Gastrocnemius medialis (tissue), 4 donors: ENCODE measurements at places on chromosomes 16 and 17. TPM values are rescaled to one million over a fixed set of nuclear protein-coding genes. Genes with fewer than 3 reads are reported as not detected.

Gene CHD9NB
- total RNA-seq, result not detected

Gene ITGAD
- total RNA-seq, result not detected

GRCh38 chr17:18033442-18034099 is 5.4 kb downstream of the ATPAF2 start:
- H3K4me3 ChIP-seq, result no peak overlapping the region
- H3K27ac ChIP-seq, result peak overlapping the region; percentile 45
- peak; percentile 42 for DNase-seq
- no peaks in the 10 kb centered on the region for H3K36me3 ChIP-seq
- peaks cover 33% of the 10 kb centered on the region for H3K4me1 ChIP-seq

Gene COIL
- 9.3 TPM for total RNA-seq

DNA sequence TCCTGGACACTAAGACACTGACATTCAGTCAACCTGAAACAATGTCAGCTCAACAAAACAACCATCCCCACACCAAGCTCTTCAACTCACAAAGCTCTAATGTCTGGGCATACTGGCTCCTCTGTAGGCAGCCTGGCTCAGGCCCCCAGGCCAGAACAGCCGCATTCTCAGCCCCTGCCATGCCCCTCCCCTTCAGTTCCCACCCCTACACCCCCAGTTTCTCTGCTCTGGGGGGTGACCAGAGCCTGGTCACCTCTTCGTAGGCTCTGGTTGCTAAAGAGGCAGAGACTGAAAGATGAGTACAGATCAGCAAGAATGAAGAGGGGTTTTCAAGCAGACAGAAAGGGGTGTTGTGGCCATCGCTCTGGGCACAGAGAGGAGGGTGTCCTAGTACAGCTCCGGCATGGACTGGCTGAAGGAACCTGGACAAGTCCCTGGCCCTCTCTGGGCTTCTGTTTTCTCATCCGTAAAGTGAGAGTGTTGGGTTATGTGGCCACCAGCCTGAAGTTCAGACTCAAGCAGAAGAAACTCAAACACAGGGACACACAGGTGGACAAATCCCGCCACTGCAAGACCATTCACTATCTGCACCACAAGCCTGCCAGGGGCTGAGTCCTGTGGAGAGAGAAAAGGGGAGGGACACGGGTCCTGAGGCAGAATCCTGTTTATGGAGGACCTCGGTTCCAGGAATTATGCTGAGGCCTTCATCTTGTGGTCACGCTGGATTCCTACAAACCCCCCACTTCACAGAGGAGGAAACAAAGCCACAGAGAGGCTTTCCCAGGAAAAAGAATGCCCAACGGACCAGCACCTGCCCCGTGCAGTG is 987 bp upstream of the SLC4A1 start:
- H3K4me1 ChIP-seq, result no peaks in the 10 kb centered on the region
- no peak overlapping the region for H3K4me3 ChIP-seq
- no peaks in the 10 kb centered on the region for H3K36me3 ChIP-seq
- DNase-seq, result no peak
- no peaks in the 10 kb centered on the region for H3K27me3 ChIP-seq

DNA sequence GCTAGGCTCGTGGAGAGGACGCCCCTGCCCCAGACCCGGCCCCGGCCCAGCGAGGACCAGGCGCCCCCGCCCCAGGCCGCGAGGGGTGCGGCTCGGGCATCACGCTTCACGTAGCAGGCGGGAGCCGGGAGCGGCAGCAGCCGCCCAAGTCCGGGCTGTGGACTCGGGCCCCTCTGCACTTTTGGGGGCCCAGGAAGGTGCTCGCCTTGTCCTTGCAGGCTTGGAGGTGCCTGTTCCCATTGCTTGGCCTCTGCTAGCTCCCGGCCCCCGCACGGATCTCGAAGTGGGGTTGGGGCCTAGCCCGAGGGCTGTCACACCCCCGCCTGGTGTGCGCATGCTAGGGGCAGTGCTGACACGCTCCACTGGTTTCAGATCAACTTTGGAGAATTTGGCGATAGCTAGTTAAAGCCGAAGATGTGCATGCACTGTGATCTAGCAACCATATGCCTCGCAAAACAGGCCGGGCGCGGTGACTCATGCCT is 55.7 kb downstream of the WSB1 start:
- no peaks in the 10 kb centered on the region for H3K27me3 ChIP-seq
- H3K4me1 ChIP-seq, result peaks cover 20% of the 10 kb centered on the region
- peak overlapping the region; percentile 68 for H3K27ac ChIP-seq
- H3K36me3 ChIP-seq, result no peaks in the 10 kb centered on the region
- H3K4me3 ChIP-seq, result no peak overlapping the region

- H3K4me1 ChIP-seq, result peaks cover 18% of the 10 kb centered on the region
- H3K4me3 ChIP-seq, result peak overlapping the region; percentile 86
- no peaks in the 10 kb centered on the region for H3K36me3 ChIP-seq
- H3K27ac ChIP-seq, result peak overlapping the region; percentile 34
- DNase-seq, result no peak
- no peaks in the 10 kb centered on the region for H3K27me3 ChIP-seq
These were observed 382.2 kb downstream of the ZFHX3 start for GRCh38 chr16:72665701-72666100.

- H3K4me3 ChIP-seq, result no peak overlapping the region
- no peak overlapping the region for H3K27ac ChIP-seq
These were observed 1.8 kb upstream of the JMJD8 start for GRCh38 chr16:685967-686366.

GRCh38 chr16:54125751-54126655 is 160.6 kb downstream of the IRX3 start:
- H3K4me1 ChIP-seq, result no peaks in the 10 kb centered on the region
- no peaks in the 10 kb centered on the region for H3K27me3 ChIP-seq
- H3K36me3 ChIP-seq, result no peaks in the 10 kb centered on the region

DNA sequence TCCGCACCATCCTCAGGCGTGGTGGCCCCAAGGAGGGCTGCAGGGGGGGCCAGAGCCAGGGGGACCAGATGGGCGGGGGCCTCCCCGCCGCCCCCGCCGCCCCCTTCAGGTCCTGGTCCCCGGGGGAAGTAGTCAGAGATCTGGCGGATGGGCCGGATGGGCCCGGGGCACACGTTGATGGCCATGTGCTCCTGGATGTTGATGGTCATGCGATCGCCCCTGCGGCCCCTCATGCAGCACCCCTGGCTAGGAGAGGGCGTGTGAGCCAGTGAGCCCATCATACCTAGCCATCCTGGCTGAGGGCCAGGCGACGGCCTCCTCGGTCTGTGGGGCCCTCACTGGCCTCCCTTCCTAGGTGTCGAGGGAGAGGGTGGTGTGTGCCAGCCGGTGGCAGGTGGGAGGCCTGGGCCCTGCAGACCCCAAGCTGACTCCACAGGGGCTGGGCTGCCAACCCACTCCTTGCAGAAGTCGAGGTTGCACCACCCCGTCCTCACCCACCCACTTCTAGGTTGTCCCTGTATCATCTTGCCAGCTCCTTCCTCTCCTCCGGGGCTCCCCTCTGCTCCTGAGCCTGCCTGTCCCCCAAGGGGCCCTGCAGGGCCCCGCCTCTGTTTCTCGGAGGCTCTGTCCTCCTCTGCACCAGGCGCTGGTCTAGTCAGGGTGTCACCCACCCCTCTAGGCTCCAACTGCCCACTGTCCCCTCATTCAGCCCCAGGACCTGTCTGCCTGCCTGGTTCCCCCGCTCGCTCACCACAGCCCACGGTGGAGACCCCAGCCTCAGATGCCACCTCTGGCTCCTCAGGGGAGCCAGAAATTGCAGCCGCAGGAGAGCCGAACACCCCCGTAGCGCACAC is 610 bp downstream of the DOC2A start:
- H3K27ac ChIP-seq, result no peak overlapping the region
- peak overlapping the region; percentile 7 for H3K4me3 ChIP-seq
- peaks cover 40% of the 10 kb centered on the region for H3K27me3 ChIP-seq
- H3K36me3 ChIP-seq, result no peaks in the 10 kb centered on the region
- DNase-seq, result no peak

Gene CMTM4
- total RNA-seq, result 15.0 TPM

DNA sequence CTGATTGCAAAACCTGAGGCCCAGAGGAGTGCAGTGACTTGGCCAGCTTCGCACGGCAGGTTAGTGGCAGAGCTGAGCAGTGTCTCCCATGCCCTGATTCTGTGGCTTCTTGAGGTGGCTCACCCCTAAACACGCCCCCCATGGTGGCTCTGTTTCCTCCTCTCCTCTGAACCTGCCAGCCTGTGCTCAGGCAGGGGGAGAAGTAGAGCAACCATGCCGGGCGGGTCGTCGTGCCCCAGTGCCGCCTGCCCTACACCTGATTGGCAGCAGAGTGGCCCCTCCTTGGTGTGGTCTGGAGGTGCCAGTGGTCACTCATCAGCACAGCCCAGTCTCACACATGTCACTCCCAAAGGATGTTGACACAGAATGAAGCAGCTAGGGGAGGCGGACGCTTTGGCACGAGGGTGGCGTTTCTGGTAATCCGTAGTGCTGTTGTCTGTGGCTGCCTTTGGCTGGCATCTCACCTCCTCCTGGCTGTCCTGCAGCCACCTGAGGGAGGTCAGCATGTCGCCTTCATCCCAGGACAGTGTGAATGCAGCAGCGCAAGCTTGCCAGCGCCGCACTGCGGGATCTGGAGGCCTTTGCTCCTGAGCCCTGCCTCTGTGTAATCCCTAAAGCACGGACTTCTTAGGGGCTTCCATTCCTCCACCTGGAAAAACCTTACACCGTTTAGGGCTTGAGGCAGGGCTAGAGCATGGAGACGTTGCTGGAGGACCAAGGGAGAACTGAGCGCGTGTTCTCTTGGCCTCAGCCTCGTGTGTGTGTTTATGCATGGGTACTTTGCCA is 294.7 kb downstream of the SEC14L1 start:
- no peak overlapping the region for H3K27ac ChIP-seq
- no peaks in the 10 kb centered on the region for H3K27me3 ChIP-seq
- no peak for DNase-seq
- H3K36me3 ChIP-seq, result no peaks in the 10 kb centered on the region
- H3K4me1 ChIP-seq, result peaks cover 74% of the 10 kb centered on the region
- no peak overlapping the region for H3K4me3 ChIP-seq

Gene GPRC5C
- total RNA-seq, result 138 TPM

Gene PRKCB
- total RNA-seq, result 1.3 TPM

- no peak for DNase-seq
- no peak overlapping the region for H3K27ac ChIP-seq
- no peaks in the 10 kb centered on the region for H3K36me3 ChIP-seq
- peaks cover 32% of the 10 kb centered on the region for H3K4me1 ChIP-seq
- no peak overlapping the region for H3K4me3 ChIP-seq
These were observed 124.5 kb upstream of the CIBAR2 start for GRCh38 chr16:85236818-85237150.

DNA sequence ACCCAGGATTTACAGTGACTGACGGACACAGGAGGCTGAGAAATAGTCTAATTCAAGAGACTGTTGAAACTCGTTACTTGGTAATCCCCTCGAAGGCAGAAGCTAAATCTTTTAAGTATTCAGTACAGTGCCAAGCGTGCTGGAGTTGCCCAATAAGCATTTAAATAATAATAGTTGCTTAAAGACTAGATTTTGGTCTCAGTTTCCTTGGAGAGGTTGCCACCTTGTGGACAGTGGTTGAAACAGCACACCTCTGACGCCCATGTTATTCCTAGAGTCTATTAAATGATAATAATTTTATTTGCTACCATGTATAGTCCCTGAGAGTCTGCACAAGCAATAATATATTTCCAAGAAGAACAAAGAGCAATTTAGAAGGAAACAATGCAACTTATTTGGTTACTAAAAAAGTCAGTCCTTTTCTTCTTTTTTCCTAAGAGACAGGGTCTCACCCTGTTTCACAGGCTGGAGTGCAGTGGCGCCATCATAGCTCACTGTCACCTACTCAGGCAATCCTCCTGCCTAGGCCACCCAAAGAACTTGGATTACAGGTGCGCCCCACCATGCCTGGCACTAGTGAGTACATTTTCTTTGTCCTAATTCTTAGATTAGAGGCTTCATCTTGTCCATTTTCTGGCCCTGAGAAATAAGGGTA is 138.0 kb upstream of the NUDT7 start:
- H3K4me3 ChIP-seq, result no peak overlapping the region
- DNase-seq, result no peak
- no peaks in the 10 kb centered on the region for H3K4me1 ChIP-seq
- no peaks in the 10 kb centered on the region for H3K36me3 ChIP-seq
- H3K27me3 ChIP-seq, result no peaks in the 10 kb centered on the region
